ENCODE measurements at places on chromosomes 13 and 19.

DNA sequence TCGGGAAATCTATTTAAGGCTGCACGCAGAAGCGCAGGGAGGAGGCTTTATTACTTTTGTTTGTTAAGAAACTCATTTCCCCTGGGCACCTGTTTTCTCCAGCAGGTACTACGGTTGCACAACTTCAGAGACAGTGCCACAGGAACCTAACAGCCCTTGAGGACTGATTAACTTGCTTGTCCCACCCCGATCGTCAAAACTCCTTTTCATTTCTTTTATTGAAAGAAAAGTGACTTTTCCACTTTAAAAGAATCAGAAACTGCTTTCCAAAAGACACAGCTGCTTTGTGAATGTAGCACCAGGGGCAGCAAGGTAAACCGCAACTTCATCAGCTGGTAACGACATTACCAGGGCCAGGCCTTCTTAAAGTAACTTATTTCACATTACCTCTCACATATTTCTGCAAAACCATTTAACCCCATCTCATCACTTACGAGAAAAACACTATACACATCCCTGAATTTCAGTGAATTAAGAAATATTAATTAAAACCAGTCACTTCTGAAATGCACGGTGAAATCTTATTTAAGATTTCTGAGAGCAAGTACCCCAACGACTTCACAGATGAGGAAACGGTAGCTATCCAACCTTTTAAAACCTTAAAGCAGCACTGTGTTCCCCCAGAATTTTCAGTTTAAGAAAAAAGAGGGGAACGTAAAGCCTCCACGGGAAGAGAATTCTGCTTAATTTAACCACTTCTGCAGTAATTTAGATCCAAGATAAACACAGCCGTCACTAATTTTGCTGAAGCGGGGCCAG lies 1.4 kb downstream of the ANKRD10 start:
- DNase-seq, result no peak

DNA sequence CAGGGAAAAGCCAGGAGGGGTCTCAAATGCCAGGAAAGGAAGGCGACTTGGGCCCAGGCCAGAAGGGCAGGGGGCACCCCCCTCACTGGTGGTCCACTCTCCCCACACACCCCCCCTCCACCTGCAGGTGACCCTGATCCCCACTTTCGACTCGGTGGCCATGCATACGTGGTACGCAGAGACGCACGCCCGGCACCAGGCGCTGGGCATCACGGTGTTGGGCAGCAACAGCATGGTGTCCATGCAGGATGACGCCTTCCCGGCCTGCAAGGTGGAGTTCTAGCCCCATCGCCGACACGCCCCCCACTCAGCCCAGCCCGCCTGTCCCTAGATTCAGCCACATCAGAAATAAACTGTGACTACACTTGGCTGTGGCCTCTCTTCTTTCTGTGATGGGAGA lies 14.9 kb downstream of the MAP1S start:
- DNase-seq, result no peak

GRCh38 chr13:26253262-26253786 lies 605 bp upstream of the CDK8 start:
- no peak for DNase-seq

DNA sequence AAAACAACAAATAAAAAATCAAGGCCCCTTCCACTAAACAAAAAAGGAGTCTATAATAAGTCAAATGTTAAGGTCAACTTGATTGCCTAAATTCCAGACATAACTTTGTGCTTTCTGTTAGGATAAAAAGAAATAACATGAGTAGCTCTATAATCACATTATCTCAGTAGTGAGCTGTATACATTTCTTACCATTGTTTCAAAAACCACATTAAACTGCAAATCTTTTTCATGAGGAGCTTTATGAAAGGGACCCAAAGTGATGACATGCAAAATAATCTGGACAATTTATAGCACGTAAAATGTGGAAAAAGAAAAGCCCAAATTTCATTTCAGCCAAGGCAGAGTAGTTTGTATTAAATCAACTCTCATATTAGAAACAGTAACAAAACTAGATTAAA lies 269.2 kb downstream of the KLF12 start:
- no peak for DNase-seq

GRCh38 chr19:6065685-6066374 lies 44.5 kb downstream of the RFX2 start:
- no peak for DNase-seq

DNA sequence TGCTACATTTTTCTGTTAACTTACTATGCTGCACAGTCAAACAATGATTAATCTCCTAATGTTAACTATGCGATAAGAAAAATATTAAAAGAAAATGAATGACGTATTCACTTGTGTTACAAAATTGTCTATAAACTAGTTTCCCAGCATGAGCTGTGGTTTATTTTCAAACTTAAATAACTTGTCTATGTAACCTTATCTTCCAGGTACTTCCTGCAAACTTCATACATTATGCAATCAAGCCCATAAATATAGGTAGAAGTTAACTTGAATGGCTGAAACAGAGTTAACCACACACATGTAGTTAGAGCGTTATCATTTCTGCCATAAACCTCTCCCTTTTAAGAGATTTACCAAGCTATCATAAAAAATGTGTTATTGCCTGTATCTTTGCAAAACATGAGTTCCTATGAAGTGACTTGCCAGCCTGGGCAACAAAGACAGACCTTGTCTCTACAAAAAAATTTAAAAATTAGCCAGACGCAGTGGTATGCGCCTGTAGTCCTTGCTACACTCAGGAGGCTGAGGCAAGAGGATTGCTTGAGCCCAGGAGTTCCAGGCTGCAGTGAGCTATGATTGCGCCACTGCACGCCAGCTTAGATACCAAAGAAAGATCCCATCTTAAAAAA lies 17.7 kb upstream of the KLF5 start:
- DNase-seq, result no peak

GRCh38 chr13:113046883-113047244 lies 58.7 kb upstream of the F7 start:
- no peak for DNase-seq
